ENCODE measurements at places on chromosomes 2 and 18. TPM values are rescaled to one million over a fixed set of nuclear protein-coding genes. Genes with fewer than 3 reads are reported as not detected.
A peak's percentile ranks its signal among the peaks of the same experiment; 100 is the strongest.

ALPG gene
- total RNA-seq = not detected

BOLL gene
- total RNA-seq = 0.38 TPM

FIGN gene
- 7.2 TPM for total RNA-seq

DNA sequence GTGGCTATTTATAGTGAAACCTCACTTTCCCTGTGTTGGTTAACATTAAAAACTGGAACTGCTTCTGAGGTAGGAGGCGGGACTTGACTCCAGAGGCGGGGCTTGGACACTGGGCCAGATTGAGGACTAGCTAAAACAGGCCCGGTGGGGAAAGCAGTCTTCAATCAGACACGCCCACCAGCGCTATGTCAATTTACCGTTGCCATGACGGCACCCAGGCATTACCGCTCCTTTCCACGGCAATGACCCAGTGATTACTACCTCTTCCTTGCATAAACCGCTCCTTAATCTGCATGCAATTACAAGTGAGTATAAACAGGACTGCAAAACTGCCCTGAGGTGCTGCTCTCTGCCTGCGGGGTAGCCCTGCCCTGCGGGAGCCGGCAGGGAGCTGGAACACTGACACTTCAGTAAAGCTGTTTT lies 35.3 kb downstream of the LRRFIP1 start:
- DNase-seq = peak; percentile 93

DNA sequence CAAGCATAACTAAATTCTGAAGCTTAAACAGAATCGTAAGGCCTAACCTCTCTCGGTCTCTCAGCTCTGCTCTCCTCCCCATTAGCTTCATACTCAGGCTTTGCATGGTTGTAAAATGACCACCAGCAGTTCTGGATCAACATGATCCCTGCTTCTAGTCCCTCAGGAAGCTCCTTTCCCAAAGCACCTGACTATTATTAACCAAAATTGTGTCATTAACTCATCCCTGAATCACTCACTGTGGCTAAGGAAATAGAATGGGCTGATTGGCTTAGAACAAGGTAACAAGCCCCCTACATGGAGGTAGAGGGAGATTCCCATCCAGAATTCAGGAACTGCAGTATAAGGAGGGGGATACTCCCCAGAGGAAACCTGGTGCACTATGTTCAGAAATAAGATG lies 448.3 kb downstream of the ARHGAP15 start:
- no peak for DNase-seq

DNA sequence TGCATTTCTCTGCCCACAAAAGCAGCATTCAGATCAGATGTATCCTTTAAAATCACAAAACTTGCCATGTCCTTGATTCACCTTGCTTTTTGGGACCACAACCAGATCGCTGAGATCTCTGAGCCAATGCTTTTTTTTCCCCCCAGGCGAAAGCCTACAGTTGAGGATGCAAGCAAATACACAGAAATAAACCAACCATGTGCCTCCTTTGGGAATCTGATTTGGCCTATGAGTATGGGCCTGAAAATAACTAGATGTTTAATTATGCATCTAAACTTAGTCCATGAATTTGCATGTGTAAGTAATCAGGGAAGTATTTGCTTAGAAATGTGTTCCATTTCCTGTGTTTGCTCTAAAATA lies 49.7 kb upstream of the CDC42EP3 start:
- no peak for DNase-seq

DNA sequence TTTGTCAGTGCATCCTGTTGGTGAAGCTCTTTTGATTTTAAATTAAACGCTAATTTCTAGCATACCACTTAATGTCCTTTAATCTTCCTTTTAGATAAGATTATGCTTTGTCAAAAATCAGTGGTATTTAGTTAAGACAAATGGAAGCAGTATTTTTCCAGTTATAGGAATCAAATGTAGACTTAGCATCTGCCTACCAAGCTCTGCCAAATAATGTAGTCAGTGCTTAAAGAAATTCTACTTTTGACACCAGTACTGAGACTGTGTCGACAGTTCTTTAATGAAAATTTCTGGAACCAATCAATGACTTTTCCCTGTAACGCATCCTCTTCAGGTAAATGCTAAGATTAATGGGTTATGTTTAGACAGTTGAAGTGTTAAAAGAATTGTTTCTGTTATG lies 803.3 kb upstream of the FAM98A start:
- DNase-seq = no peak

DNA sequence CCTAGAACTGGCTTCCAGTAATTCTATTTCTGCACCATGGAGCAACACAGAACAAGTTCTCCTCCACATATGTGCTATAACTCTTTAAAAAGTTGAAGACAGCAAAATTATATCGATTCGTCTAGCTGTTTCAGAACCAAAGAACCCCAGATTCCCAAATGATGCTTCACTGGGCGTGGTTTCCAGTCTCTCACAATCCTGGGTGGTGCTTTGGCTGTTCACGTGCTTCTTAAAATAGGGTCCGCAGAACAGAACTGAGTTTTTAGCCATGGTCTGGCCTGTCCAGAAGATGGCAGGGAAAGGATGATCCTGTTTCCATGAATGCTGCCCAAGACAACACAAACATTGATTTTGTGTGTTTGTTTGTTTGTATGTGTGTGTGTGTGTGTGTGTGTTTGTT lies 37.6 kb upstream of the PARD3B start:
- DNase-seq = no peak

DNA sequence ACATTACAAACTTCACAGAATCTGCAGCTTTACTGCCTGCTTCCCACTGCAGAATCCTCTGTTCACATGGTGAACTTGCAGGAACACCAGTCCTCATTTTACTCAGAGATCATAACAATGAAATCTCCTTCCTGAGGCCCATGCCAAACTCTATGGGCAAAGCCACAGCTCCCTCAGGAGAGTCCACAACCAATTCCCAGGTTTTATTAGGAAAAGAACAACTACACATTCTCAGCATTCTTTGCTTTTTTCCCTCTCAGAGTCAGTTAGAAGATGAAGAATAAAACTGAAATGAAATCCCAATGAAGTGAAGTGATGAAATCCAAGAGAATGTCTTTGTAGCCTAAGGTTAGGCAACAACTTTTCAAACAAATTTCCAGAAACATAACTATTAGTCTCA lies 233.7 kb downstream of the DSEL start:
- no peak for DNase-seq

GRCh38 chr2:195395362-195395761 lies 261.7 kb upstream of the SLC39A10 start:
- DNase-seq = no peak

DNA sequence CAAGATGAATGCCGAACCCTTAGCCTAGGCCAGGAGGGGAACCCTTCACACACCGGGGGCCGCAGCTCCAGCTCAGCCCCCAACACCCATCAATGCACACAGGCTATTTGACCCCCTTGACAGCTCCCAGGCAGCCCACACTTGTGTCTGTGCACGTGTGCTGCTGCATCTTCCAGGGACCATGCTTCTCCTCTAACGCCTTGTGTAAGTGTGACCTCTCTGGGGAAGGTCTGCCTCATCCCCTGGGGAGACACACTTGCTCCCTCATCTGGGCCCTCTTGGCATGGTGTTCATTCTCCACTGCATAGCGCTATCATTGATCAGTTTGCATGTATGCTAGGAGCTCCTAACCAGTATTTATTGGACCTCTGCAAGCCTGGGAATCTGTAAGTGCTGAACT lies 120.0 kb upstream of the FHL2 start:
- DNase-seq = no peak

- DNase-seq = no peak
Observed at GRCh38 chr2:147033044-147033443, 811.8 kb upstream of the ACVR2A start.

DNA sequence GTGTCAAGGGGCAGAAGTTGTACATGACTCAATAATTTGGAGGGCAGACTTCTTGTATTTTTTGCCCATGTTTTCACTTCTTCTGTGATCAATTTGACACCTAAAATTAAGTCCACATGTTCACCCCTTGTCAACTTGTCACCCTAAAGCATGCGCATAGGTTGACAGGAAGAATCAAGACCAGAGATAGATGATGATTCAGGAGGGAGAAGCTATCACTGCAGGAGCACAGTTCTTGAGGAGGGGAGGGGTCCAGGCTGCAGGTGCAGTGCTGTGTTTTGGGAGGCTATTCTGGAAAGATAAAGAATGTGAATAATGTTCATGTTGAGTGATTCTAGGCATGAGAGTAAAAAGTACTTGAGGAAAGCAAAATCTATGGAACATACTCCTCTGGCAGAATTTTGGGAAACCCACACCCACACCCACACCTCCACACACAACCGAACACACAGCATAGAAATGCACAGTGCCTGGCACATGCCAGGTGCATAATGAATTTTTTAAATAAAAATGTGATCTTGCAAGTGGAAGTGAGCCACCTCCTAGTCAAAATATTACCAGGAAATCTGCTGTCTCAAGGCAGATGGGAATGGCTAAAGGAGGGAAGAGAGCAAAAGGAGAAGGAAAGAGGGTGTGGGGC lies 249.2 kb upstream of the MEX3C start:
- no peak for DNase-seq

DNA sequence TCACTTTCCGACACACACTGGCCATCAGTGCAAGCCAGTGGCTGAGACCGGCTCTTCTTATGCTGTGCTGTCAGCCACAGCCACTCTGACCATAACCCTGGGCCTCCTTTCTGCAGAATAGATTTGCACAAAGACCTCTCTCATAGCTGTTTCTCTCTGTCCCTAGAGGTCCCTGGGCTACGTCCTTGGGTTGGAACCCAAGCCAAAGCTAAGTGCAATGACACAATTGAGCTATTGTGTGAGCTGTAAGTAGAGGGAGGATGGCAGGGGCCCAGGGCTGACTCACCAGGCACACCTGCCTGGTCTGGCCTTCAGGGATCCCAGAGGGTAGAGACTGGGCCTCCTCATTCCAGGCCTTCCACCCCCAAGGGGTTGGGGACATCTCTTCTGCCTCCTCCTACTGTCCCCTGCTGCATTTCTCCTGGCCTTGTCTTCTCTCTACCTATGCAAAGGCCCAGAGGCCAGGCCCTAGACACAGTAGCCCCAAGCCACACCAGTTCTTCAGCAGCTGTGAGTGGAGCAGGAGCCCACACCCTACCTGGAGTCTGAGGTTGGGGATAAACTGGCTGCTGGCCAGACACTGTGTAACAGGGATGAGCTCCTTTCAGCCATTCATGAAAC lies 174.6 kb downstream of the NCK2 start:
- DNase-seq = peak; percentile 94

DNA sequence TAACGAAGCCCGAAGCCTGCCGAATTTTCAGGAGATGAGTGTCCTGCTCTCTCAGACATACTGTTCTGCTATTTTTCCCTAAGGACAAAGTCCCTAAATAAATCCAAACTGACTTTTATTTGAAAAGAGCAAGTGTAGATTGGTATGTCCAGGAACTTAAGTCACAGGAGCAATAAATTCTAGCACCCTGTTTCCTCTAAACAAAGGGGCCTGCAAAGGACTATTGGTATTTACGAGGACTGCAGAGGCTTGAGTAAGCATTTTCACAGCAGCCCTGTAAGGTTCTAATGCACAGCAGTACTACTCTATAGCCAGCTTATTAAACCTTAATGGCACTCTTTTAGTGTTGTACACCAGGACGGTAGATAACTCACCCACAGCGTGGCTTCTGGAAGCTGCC lies 740.3 kb downstream of the NRXN1 start:
- no peak for DNase-seq

DNA sequence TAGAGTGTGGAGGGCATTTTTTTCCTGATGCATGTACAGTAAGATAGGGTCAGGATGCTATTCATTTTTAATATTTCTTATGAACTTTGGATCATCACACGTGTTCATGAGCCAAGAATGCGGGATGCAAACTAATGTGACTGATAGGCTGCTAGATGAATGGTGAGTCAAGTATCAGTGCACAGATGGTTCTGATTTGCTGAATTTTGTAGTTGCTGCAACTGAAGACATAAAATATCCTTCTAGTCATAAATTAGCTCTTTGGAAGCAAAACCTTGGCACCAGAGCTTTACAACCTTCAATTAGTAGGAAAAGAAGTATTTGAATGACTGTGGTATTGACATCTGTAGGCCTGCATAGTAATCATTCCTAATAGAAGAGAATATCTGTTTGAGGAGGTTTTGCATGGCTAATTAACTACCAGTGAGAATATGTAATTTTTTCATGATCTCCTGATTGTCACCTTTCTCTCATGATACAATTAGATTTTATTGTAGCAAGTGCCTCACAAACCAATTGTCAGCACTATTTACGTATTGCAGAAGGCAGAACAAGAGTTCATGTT lies 94.0 kb downstream of the VRK2 start:
- no peak for DNase-seq

DNA sequence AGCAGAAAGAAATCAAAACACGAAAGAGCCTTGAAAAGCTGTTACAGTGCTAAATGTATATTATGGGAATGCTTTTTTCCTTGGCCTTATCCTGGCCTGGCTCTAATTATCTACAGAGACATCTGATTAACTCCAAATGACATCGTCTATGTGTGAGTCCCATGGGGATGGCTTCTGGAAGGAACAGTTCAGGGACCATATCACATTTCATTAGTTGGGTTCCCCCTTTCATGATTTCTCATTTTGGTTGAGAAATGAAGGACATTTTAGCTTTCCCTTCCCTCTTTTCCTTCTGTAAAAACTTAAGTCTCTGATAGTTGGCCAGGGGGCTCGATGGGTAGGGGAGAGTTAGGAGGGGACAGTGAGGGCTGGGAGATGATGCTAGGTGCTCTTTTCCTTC lies 116.7 kb downstream of the PRKCE start:
- no peak for DNase-seq

- DNase-seq = no peak
Observed at GRCh38 chr18:71252351-71252865, 963.6 kb downstream of the SOCS6 start.

DNA sequence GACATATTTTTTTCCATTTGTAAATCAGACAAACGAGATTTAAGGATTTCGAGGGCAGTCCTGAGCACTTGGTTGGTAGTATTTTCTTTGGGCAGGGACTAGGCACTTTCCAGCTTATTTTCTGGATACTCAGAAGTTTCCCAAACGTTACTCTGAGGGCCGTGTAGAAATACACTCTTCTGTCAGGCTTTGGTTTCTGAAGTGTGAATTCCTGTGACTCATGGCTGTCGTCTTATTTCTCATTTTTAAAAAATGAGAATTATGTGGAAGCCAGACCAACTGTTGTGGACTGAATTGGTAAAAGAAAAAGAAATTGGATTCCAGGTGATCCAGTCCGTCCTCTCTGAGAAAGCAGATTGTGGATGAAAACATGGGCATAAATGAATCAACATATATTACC lies 658.6 kb upstream of the FANCL start:
- DNase-seq = no peak

DNA sequence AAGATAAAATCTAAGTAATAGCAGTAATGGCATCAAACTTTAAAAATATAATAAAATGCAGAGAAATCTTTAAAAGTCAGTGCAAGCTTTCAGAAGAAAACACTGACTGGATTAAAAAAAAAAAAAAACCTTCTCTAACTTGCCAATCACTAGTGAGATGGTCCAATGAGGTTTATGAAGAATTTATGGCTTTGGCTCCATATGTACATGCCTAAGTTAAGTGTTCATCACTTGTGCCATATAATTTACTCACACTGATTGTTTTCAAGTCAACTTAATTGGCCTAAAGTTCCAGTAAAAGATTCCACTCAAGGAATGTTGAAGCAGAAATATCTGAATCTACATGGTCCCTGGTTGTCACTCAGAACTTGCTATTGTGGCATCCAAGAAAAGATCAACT lies 40.7 kb upstream of the RAB27B start:
- no peak for DNase-seq

GRCh38 chr18:24593886-24594285 lies 133.4 kb downstream of the HRH4 start:
- no peak for DNase-seq

- DNase-seq = no peak
Observed at GRCh38 chr2:190215620-190216019, 104.0 kb downstream of the HIBCH start.

- peak; percentile 8 for DNase-seq
Observed at GRCh38 chr2:207188626-207189419, 23.1 kb upstream of the KLF7 start.
